ENCODE measurements at places on chromosomes 1 and 21.

DNA sequence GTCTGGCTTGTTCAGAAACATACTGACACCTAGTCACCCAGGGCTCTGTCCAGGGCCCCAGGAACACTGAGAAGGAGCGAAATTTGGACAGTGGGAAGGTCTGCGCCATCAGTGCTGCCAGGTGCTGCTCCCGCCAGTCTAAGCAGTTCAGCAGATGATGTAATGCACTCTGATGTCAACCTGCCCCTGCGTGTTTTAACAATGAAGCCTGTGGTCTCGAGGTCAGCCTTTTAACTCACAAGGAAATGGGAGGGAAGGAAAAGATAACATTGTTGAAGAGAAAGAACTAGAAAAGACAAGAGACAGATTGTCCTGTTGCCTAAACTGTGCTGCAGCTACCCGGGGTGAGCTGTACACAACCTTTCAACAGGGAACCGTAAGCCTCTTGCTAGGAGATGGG, 126.6 kb upstream of the IFFO2 start:
- no peak for DNase-seq

DNA sequence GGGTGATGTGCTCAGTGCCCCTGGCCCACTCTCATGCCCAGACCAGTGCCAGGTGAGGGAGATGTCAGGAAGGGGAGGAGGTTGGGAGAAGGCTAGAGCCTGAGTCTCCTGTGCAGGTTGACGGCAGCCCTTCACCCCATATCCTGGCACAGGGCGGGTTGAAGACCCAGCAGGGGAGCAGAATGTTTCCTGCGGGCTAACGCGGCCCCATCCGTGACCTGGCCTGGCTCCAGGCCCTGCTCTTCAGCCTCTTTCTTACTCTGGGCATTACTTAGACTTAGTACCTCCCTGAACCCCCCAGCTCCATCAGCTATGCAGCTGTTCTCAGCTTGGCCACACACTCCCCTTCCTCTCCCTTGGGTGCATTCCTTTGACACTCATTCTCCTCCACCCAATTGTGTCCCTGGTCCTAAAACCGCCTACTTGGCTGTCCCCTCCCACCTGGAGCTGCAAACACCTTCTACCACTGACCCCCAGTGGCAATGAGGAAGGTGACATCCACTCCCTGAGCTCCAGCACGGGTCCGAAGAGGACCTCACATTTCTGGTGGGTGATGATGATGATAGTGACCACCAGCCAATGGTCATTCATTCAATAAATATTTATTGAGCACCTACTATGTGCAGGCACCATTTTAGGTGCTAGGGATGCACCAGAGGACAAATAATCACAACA, 179.0 kb downstream of the PTPRU start:
- no peak for DNase-seq

- DNase-seq, result no peak
Observed at GRCh38 chr1:227333423-227333822, 15.1 kb upstream of the CDC42BPA start.

GRCh38 chr1:43932786-43933385, 715 bp upstream of the ARTN start:
- DNase-seq, result peak; percentile 44

DNA sequence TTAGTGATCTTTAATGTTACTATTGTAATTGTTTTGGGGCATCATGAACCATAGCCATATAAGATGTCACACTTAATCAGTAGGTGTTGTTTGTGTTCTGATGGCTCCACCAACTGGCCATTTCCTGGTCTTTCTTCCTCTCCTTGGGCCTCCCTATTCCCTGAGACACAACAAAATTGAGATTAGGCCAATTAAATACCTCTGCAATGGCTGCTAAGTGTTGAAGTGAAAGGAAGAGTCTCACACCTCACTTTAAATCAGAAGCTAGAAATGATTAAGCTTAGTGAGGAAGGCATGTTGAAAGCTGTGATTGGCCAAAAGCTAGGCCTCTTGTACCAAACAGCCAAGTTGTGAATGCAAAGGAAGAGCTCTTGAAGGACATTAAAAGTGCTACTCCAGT, 30.7 kb downstream of the PPP2R5A start:
- DNase-seq, result peak; percentile 18

GRCh38 chr1:53546409-53547155, 87.4 kb downstream of the DMRTB1 start:
- no peak for DNase-seq

DNA sequence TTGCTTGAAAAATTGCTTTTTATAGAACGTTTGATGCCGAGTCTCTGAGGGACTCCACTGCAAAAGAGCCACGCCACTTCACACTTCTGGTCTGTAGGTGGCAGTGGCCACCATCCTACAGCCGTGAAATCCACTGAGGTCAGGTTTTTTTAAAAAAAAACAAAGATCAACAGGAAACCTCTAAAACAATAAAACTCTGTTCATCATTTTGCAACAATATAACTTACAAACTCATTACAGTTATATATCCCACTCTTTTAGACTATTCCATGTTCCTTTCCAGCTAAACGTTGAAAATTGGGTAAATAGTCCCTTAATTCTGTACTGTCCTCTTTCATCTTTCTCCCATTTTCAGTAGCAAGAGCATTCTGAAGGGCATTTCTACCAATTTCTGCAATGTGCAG, 64.6 kb upstream of the FMN2 start:
- peak; percentile 42 for DNase-seq

- no peak for DNase-seq
Observed at GRCh38 chr1:228353601-228354371, 52.8 kb downstream of the TRIM11 start.

GRCh38 chr1:77632216-77632615, 50.2 kb downstream of the ZZZ3 start:
- no peak for DNase-seq

DNA sequence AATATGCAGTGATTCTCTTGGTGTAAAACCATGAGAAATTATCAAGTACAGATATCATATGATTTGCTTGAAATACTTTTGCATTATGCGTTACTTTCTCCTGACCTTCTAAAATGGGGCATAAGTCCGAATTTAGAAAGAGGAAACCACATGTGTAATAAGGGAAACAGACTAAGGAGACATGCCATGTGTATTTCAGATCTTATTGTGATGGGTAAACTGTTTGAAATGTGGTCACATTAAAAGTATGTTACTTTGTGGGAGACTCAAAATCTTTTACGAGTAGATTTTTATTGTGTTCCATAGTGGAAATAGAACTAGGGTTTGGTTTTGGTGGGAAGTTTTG, 173.0 kb downstream of the NFIA start:
- no peak for DNase-seq

DNA sequence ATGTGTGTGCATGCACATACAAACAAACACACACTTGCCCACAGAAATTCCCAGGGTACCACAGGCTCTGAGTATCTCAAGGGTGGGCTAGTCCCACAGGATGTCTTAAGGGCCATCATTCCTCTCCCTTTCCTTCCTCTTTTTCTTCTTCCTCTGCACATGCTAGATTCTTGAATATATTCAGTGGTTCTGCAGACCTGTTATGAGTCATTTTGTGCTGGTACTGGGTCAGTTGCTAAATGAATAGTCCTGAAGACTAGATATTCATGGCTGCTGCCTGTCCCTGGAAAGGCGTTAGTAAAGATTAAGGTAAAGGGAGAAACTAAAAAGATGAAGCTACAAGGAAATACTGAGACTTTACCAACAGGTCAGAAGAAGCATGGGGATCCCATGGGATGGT, 256.7 kb upstream of the KIAA0040 start:
- DNase-seq, result no peak

DNA sequence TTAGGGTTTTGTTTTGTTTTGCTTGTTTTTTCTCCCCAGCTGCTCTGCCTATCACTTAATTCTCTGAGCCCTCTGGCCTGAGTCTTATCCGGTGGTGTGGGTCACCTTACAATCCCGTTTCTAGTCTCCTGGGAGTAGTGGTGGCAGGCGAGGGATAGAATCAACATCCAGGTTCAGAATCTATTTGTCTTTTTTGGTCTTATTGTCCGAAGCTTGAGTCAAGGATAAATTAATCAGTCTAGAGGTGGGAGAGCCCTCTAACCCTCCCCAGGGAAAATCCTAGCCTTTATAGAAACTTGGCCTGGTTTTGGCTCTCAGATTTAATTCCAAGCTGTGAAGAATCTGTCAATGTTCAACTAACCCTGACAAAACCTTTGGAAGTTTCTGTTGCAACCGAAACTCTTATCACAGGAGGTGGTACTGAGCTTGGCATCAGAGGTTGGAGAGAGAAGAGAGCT, 246.3 kb downstream of the FGGY start:
- no peak for DNase-seq

DNA sequence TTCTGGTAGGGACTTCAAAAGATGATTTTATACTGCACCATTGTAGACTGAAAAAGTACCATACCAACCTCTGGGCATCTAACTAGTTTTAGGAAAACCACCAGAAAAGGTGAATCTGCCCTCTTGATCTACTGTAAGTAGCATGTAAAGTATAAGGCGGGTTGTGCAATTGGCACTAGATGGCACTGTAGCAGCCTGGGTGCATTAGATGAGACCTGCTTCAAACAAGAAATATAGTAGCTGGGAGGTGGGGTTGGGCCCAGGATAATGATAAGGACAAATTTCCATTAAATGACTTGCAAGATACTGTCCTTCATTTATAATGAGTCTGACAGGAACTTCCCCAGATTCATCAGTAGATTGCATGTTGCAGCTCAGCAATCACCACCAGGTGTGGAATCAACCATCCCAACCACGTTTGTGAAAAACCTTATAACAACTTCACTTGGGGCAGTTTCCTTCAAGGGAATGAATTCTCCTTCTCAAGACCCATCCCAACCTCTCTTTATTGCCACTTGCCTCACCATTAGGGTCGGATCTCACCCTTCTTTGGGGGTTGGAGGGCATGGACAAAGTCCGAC, 37.3 kb upstream of the IL10 start:
- no peak for DNase-seq

- no peak for DNase-seq
Observed at GRCh38 chr1:218852527-218852926, 321.2 kb upstream of the LYPLAL1 start.

DNA sequence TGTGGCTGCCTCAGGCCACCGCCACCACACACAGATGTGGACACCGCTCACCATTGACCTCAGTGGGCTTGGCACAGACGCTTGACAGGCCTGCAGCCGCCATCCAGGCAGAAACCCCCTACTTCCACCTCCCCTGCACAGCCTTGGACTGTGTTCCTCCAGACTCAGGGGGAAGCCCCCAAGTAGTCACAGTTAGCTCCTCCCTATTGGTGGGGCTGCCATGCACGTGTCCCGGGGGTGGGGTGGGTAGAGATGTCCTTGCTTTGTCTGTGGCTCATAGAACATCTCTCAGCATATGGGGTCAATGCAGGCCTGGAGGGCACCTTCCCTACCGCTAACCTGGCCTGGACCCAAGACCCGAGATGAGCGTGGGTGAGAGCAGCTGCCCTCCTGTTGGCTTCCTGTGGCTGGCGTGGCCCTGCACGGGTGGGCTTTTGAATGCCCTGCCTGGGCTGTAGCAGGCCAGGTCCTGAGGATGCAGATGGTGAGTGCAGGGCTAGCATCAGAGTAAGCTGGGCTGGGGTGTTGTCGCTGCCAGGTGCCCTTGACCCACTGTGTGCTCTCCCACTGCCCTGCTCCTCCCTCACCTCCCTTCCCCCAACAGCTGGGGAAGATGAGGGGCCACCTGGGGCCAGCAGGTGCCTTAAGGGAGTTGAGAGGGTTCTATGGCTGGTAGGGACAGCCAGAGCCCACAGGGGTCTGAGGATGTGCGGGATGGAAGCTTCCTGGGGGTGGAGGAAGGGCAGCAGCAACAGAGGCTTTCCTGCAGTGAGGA, 6.2 kb downstream of the CROCC start:
- DNase-seq, result peak; percentile 58

DNA sequence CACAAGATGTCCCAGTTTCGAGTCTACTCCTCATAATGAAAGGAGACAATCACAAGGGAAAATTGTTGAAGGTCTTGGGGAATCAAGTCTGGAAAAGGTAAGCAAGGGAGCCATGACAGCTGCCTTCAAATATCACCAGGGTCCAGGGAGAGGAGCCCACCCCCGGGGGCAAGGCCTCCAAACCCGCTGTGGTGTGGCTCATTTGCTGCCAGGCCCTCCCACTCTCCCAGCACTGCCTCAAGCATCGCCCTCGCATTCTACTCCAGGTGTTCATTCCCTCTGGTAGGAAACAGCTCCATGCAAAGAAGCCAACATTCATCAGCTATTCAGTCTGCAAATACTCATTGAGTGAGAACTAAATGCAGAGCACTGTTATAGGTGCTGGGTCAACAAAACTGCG, 8.6 kb downstream of the S100A9 start:
- DNase-seq, result no peak

- DNase-seq, result no peak
Observed at GRCh38 chr1:240526312-240526711, 85.6 kb downstream of the GREM2 start.

DNA sequence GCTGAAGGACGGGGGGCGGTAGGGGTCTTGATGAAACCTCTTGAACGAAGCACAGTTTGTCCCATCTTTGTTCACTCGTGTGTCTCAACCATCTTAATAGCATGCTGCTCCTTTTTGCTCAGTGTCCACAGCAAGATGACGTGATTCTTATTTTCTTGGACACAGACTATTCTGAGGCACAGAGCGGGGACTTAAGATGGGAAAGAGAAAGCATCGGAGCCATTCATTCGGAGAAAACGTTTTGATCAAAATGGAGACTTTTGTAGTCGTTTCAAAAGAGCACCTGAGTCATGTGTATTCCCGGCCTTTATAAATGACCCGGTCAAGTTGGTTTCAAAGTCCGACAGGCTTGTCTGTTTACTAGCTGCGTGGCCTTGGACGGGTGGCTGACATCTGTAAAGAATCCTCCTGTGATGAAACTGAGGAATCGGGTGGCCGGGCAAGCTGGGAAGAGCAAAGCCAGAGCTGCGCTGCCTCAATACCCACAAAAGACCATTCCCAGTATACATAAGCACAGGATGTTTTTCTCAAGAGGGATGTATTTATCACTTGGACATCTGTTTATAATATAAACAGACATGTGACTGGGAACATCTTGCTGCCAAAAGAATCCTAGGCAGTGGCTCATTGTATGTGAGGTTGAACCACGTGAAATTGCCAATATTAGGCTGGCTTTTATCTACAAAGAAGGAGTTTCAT, 18.5 kb downstream of the ETS2 start:
- no peak for DNase-seq

GRCh38 chr1:66265796-66266195, 268.2 kb upstream of the SGIP1 start:
- no peak for DNase-seq

- DNase-seq, result no peak
Observed at GRCh38 chr1:80044662-80045061, 1038.1 kb upstream of the ADGRL4 start.

DNA sequence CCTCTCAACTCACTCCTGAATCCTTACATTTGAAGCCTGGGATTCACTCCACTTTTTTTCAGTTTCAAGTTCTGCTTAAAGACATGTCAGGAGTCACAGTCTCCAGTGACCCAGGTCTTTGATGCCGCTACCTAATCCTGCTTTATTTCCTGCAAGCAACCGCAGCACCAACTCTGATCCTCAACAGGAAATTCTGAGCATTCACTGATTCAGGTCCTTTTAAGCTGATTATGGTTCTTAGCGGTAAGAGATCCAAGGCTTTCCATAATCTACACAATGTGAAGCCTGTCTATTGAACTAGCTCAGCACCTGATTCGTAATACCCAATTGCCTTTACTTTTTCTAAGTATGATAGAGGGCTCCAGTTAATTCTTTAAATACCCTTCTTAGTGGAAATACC, 43.7 kb upstream of the PIGC start:
- DNase-seq, result no peak

GRCh38 chr21:32889596-32889995, 118.0 kb upstream of the PAXBP1 start:
- no peak for DNase-seq
